HFFc6 (cell line): ENCODE measurements at places on chromosomes 1 and 21.

DNA sequence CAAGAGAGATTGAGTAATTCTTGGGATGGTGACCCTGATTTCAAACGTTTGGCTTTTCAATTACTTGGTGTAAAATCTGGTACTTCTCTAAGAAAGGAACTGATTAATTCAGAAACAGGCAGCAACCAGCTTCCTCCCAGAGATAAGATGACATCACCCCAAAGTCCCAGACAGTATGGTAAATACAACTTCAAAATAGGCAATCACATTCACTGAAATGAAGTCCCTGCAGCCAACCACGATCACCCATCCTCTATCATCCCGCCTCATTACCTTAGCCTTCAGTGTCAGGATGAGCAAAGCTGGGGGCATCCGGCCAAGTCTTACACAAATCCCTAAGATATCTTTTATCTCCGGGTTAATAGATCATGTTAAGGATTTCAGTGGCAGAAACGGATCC, 26.4 kb upstream of the RUNX1 start:
- peak; percentile 74 for DNase-seq

DNA sequence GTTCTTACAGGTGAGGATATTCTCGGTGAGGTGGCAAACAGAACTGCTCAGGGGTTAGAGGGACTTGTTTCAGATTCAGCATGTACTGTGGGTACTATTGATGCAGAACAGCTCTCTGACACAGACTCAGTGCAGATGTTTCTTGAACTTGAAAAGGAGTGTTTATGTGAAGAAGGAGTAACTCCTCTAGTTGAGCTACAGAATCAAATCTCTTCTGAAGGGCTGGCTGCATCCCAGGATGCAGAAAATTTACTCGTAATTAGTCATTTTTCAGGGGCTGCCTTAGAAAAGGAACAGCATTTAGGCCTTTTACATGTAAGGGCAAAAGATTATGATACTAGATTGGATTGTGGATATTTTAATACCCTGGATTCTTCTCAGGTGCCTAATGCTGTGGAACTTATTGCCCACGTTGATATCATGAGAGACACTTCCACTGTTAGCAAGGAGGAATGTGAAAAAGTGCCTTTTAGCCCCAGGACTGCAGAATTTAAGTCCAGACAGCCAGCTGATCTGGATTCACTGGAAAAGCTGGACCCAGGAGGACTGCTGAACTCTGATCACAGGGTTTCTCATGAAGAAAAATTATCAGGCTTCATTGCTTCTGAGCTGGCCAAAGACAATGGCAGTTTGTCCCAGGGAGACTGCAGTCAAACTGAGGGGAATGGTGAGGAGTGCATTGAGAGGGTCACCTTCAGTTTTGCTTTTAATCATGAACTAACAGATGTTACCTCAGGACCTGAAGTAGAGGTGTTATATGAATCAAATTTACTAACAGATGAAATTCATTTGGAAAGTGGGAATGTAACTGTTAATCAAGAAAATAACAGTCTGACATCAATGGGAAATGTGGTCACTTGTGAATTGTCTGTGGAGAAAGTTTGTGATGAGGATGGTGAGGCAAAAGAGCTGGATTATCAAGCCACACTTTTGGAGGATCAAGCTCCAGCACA, 79.6 kb upstream of the BMP8A start:
- peak; percentile 27 for DNase-seq

DNA sequence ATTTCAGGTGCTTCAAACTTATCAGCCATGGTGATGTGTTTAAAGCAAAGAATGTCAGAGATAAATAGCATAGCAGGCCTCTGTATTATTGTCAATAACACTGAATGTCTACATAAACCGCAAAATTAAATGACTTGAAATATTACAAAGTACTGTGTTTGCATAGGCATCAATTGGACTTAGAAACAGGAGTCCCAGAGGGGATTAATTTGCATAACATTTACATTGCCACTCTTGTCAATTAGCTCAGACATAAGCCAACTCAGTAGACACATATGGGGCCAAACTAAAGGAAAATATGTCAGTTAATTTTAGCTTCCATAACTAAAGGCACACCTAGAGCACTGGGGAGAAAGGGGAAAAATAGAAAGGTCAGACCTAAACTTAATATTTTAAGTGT, 814.5 kb upstream of the NEGR1 start:
- DNase-seq: no peak

- no peak for DNase-seq
These were observed 55.0 kb downstream of the NTMT2 start for GRCh38 chr1:170200621-170201397.

GRCh38 chr21:41634211-41634694, 126.3 kb upstream of the TMPRSS2 start:
- no peak for DNase-seq

GRCh38 chr1:109225308-109225707, 11.6 kb downstream of the SARS1 start:
- no peak for DNase-seq

DNA sequence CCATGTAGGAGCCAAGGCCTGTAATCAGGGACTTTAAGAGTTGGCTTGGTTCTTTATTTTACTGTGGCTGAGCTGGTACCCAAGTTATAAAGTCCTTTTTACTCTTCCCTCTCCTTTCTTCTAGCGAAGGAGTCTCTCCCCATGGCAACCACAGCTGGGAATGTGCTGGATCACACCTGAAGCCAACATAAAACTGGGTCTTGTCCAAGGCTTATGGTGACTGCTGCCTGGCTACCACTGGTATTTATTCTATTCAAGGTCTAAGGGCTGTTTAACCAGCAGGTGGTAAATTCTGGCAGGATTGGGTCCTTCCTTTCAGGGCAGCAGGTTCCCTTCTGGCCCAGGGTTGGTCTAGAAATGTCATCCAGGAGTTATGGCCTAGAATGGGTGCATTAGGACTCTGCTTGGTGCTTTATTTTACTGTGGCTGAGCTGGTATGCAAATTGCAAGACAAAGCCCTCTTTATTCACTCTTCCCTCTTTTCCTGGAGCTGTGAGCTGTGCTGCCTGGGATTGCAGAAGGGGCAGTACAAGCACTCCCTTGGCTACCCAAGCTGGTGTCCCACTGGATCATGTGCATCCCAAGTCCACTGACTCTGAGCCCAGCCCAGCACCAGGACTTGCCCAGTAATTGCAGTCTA, 26.6 kb downstream of the SLC22A15 start:
- no peak for DNase-seq

- no peak for DNase-seq
These were observed 171.8 kb downstream of the TOMM20 start for GRCh38 chr1:234956821-234957329.

DNA sequence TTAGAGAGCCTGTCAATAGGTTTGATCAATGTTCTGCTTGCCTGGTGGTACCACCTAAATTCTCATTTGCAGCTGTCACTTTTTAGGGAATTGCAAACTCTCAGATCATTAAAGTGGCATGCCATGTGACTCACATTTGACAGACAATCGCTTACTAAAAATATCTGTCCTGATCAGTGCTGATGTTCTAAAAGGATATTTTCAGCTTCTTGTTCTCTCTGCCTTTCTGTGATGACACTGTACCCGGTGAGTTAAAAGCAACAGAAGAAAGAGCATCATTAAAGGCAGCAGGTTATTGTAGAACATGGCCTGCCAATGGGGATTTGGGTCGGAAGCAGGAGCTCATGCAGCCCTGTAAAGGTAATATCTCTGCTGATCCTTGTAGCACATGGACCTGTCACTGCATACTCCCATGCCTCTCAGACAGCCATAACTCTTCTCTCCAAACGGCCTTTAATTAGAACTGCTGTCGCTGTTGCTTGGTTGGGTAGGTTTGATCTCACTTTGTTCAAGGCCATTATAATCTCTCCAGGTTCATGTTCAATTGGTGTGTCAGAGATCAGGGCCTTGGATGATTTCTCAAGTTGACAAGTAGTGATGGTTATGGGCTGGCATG, 441.3 kb upstream of the DEPDC1 start:
- DNase-seq: no peak

DNA sequence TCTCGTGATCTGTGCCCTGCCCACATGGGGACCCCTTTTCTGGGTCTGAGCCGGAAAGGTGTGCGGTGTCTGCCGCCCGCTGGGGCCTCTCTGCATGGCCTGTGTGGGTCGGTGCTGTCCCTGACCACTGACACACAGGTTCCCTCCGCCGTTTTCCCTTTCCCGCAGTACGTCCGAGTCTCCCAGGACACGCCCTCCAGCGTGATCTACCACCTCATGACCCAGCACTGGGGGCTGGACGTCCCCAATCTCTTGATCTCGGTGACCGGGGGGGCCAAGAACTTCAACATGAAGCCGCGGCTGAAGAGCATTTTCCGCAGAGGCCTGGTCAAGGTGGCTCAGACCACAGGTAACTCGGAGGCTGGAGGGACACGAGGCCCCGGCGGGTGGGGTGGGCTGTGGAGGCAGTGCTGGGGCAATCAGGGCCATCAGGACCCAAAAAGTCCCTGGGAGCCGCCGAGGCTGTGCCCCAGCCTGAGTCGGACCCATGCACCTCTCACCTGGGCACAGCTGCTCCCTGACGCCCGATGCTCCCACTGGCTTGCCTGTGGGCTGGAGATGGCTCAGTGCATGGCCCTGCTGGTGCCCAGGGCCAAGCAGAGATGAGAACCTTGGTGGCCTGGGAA, 13.3 kb downstream of the TRPM2 start:
- DNase-seq: no peak

GRCh38 chr1:212452323-212453155, 19.8 kb downstream of the NENF start:
- DNase-seq: peak; percentile 70

DNA sequence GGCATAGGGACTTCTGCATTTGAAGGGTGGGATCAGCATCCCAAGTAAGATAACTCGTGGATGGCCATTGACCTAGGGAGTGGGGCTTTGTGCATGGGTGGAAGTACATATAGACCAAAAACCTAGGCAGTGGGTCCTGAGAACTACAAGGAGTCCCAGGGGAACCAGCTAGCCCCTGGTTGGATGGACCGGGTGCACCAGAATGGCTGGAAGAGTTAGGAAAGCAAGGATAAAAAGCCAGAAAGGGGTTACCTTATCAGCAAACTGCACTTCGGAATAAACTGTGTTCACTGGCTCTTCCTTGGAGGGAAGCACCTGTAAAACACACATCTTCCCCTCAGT, 26.6 kb upstream of the SLAMF6 start:
- no peak for DNase-seq

- DNase-seq: no peak
These were observed 21.8 kb downstream of the USP25 start for GRCh38 chr21:15751546-15751945.

- no peak for DNase-seq
These were observed 27.2 kb downstream of the IRF2BP2 start for GRCh38 chr1:234582681-234583301.

- no peak for DNase-seq
These were observed 21.8 kb downstream of the CAPN2 start for GRCh38 chr1:223733898-223734852.

- DNase-seq: no peak
These were observed 239.5 kb downstream of the RYR2 start for GRCh38 chr1:237281481-237281880.

DNA sequence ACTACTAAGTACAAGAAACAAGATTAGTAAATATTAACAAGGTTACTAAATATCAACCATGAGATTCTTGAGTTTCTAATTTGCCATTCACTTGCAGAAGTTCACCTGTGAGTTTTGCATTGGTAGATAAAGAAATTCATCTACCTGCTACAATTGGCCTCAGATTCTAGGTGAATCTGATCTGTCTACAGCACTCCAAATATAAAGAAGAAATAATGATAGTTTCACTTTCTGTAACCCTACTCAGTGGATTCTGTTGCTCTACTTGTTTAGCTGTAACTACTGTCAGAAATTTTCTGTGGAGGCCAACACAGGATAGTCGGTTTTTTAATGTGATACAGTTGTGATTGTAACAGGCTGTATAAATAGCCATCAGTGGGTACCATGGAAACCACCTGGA, 118.6 kb downstream of the NR5A2 start:
- no peak for DNase-seq

DNA sequence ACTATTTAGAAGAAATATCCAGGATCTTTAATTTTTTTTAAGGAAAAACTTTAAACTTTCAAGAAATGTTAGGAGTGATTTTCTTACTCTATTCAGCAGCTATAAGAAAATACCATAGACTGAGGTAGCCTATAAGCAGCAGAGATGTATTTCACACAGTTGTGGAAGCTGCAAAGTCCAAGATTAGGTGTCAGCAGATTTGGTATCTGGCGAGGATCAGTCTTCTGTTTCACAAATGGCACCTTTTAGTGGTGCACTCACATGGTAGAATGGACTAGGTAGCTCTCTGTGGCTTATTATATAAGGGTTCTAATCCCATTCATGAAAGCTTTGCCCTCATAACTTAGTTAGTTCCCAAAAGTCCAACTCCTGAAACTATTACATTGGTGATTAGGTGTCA, 207.4 kb downstream of the NCAM2 start:
- no peak for DNase-seq

- no peak for DNase-seq
These were observed 4.4 kb upstream of the DVL1 start for GRCh38 chr1:1353389-1354151.

- no peak for DNase-seq
These were observed 38.7 kb upstream of the COL24A1 start for GRCh38 chr1:86195281-86195680.

- no peak for DNase-seq
These were observed 4.5 kb downstream of the COPA start for GRCh38 chr1:160338580-160338979.

GRCh38 chr1:59494145-59494833, 197.4 kb downstream of the FGGY start:
- no peak for DNase-seq

GRCh38 chr1:201703621-201704438, 125.1 kb upstream of the IPO9 start:
- peak; percentile 75 for DNase-seq

DNA sequence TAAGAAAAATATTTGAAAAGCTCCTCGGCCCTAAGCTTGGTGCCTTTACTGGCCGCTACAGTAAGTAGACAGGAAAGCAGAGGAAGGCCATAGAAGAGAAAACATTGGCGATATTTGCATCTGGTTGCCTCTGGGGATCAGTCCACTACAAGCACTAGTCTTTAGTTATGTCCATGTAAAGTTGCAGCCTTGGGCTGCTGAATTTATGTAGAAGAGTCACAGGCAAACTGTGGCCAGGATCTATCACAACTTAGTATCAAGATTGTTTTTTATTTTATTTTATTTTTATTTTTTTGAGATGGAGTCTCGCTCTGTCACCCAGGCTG, 228.7 kb upstream of the CAMK1G start:
- no peak for DNase-seq

DNA sequence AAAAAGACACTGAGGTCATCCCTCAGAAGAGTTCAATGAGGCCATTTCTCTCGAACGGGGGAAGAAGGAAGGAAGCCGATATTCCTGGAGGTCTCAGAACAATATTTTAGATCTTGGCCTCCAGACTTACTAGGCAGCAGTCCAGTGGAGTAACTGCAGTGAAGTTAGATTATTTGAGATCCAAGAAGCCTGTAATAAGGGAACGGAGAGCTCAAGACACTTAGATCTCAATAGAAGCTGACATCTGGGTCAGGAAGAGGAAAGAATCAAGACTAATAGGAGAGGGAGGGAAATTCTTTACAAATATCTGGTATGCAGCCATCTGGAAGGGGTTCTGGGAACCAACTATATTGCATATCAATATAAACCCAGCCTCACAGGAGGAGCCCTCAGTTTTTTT, 13.6 kb upstream of the ENAH start:
- DNase-seq: no peak

GRCh38 chr1:244074559-244075171, 23.6 kb downstream of the ZBTB18 start:
- DNase-seq: no peak
